ENCODE measurements at places on chromosomes 12 and 14.

DNA sequence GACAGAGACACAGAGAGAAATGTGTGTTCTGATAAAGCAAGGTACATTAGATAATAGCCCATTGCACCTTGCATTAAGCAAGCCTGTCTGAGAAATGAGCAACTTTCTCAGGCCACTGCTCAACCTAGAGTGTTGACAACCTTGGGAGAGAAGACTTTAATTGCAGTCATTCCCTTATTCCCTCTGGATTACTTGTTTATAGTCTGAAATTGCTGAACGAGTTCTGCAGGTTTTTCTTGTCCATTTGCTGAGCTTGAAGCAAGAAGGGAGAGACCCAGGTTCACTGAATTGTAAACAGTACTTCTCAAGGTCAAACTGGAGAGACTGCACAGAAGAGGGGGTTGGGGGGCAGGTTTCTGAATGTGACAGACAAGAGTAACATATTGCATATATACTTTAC lies 159.4 kb upstream of the PLEKHG7 start:
- DNase-seq, result no peak

- no peak for DNase-seq
Measured at GRCh38 chr14:76086636-76087035, 65.1 kb upstream of the GPATCH2L start.

- no peak for DNase-seq
Measured at GRCh38 chr14:25090716-25091454, 40.9 kb upstream of the STXBP6 start.

DNA sequence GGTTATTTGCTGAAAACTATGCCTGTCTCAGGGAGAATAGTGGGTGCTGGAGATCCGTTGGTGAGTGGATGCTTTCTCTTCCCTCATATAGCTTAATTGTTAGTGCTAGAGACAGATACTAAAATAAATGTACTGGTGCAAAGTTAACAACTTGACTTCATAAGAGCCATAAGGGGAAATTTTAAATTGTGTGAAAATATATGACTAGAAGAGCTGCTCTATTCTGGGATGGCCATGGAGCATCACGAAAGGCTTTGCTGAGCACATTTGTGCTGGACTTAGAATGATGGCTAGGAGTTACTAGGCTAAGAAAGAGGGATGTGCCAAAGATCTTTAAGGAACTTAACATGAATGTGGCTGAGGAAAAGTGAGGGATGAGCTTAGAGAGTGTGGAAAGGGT lies 668.8 kb downstream of the NRXN3 start:
- DNase-seq, result no peak

GRCh38 chr14:105646175-105646574 lies 119.8 kb downstream of the TMEM121 start:
- no peak for DNase-seq

DNA sequence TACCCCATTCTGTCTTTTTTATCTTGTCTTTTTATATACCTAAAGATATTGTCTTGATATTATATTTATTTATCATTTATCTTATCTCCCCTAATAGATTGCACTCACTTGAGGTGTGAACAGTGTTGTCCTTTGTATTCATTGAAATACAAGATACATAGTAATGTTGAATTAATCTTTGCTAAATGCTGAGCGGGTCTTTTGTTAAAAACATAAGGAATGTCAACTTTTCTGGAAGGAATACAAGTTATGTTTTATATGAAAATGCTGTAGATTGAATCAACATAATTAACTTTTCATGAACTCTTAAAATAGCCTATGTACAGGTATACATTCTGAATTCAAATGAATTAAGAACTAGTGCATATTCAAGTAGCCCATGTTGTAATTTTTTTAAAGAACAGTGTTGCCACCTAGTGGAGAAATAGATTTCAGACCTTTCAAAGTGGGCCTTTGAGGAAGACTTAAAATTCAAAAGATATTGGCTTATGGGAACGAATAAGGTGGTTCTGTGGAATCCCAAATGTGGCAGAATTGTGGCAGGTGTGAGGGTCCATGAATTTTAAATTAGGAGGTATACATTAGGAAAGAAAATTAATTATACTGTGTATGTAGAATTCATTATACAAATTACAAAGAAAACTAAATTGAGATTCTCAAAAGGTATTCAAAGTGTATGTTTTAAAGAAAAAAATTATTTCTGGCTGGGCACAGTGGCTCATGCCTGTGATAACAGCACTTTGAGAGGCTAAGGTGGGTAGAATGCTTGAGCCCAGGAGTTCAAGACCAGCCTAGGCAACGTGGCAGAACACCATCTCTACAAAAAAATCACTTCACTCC lies 19.1 kb downstream of the BBOF1 start:
- DNase-seq, result no peak

DNA sequence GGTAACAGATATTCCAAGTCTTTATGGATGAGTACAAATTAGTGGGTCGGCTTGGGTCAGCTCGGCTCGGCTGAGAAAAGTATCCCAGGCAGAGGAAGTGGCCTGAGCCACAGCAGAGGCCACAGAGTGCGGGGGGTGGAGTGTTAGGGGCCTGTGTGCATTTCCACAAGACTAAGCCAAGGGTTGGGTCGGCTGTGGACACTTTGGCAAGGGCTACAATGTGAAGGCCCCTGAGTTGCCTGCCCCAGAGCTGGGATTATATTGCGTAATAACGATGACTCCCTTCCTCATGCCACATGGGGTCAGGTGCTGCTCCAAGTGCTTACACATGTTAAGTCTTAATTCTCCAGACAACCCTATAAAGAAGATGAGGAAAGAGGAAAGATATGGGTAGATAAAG lies 11.4 kb downstream of the EVL start:
- no peak for DNase-seq

DNA sequence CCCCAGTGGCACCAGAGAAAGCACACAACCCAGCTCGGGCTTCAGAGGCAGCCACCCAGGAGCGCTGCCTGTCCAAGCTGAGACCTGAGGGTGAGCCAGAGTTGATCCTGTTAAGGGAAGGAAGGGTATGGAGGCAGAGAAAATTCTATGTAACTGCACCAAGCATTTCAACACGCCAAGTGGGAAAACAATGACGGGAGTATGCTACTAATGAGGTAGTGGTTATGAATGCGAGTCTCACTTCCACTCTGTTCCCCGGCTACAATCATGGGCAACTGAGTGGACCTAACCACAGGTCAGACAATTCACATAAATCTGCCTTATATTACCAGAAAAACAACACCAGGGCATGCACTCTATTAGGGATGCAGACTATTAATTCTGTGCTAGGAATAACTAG lies 9.9 kb downstream of the ATG14 start:
- DNase-seq, result no peak

- DNase-seq, result no peak
Measured at GRCh38 chr14:37241198-37241597, 43.5 kb downstream of the MIPOL1 start.

- DNase-seq, result no peak
Measured at GRCh38 chr12:93176165-93176564, 201.6 kb upstream of the NUDT4 start.

- DNase-seq, result no peak
Measured at GRCh38 chr12:45732936-45733335, 3.4 kb downstream of the ARID2 start.

DNA sequence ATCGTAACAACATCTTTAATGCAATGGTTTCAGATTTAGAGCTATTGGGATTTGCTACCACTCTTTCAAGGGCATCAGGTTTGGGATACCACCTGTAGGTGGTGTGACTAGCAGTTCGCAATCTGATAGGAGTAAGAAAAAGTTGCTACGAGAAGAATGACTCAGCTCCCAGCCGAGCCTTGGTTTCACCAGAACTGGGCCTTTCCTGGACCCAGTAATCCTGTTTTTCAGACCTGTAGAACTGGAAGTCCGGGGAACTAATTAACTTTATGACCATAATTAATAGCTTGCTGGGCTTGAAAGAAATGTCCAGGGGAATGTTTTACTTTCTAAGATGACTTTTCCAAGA lies 770 bp downstream of the ABHD4 start:
- peak; percentile 4 for DNase-seq

Data from T-cell (primary cell).